ENCODE measurements at places on chromosomes 2 and 18. TPM values are rescaled to one million over a fixed set of nuclear protein-coding genes. Genes with fewer than 3 reads are reported as not detected.

GRCh38 chr2:205585449-205586383, 96.6 kb upstream of the NRP2 start:
- H3K36me3 ChIP-seq: no peaks in the 10 kb centered on the region
- DNase-seq: no peak
- H3K4me1 ChIP-seq: no peaks in the 10 kb centered on the region
- no peak overlapping the region for H3K4me3 ChIP-seq
- no peak overlapping the region for H3K27ac ChIP-seq
- H3K27me3 ChIP-seq: no peaks in the 10 kb centered on the region

DNA sequence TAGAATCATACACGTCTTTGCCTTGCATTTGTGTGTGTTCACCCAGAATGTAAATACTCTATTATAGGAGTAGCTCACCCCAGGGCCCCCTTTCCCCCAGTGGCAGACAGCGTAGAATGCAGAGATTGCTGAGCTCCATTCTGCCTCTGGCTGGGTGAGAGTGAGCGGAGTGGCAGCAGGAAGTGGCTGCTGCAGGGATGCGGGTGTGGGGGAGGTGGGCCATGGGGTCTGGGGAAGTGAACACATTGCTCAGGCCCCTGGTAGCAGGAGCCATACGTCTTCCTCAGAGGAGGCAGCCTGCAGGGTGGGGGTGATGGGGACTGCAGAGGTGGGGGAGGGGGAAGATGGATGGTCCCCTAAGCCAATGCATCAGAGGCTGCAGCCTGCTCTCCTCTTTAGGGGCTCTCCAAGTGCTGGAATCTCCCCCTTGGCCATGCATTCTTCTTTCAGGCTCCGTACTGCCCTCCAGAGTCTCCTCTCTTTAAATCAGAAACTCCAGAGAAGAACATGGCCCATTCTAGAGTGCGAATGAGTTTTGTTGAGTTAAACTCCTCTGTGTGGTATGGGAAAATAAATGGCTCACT, 72.2 kb downstream of the CELF4 start:
- H3K4me3 ChIP-seq: no peak overlapping the region
- H3K27me3 ChIP-seq: peaks cover 23% of the 10 kb centered on the region
- no peak for DNase-seq
- no peaks in the 10 kb centered on the region for H3K4me1 ChIP-seq

- H3K4me3 ChIP-seq: no peak overlapping the region
- no peaks in the 10 kb centered on the region for H3K36me3 ChIP-seq
- no peaks in the 10 kb centered on the region for H3K27me3 ChIP-seq
- H3K27ac ChIP-seq: no peak overlapping the region
Observed at GRCh38 chr2:84629550-84629949, 113.3 kb downstream of the DNAH6 start.

DNA sequence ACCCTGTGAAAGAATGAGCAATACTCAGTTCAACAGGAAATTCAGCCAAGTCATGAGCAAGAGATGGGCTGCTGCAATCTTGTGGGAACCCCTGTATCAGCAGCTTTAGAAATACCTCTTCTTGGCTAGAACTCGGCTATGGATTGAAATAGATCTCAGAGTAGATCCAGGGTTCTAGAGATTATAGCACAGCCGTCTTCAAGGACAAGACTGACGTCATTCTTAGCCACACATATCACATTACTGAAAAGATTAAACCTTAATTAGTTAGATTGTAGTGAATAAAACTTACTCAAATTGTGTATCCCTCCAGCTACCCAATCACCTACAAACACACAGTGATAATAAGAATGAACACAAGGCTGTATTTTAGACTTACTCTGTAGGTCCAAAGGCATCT, 776.4 kb downstream of the EPHA4 start:
- no peaks in the 10 kb centered on the region for H3K36me3 ChIP-seq
- no peak overlapping the region for H3K4me3 ChIP-seq
- H3K27me3 ChIP-seq: no peaks in the 10 kb centered on the region
- no peak for DNase-seq
- H3K27ac ChIP-seq: no peak overlapping the region

DNA sequence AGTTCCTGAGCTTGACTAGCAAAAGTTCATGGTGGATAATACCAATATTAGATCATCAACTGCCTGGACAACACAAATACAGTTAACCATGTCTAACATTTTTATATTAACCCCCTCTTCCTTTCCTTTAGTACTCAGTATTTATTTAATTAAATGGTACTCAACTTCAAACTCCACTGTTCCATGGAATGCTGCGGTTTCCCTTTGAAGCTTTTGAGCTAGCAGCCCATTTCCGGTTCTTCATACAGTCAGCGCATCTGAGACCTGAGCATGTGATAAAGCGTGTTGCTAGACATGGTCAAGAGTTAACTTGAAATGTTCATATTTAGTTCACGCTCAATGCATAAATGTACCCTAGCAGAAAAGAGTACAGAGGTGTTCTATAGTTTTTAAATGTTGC, 278.4 kb downstream of the ALPK2 start:
- H3K4me1 ChIP-seq: no peaks in the 10 kb centered on the region
- H3K27ac ChIP-seq: no peak overlapping the region
- H3K36me3 ChIP-seq: no peaks in the 10 kb centered on the region
- DNase-seq: no peak
- H3K27me3 ChIP-seq: no peaks in the 10 kb centered on the region

DNA sequence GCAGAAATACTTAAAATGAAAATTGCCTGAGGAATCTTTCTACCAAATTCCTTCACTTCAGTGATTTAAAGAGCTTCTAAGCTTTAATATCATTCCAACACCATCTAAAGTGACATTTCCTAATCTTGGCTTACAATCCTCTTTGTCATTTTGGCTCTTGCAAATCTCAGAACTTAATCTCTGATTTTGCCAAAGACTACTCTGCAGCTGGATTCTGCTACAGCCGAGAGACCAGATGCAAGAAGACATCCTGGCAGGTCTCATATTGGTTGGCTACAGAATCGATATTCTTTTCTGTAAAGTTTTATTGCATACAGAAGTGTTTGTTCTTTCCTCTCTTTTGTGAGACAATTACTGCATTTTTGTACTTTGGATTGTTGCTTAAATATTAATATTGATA, 716.5 kb upstream of the LRATD1 start:
- no peak for DNase-seq
- H3K27ac ChIP-seq: no peak overlapping the region
- no peaks in the 10 kb centered on the region for H3K27me3 ChIP-seq
- H3K4me1 ChIP-seq: no peaks in the 10 kb centered on the region

- no peak overlapping the region for H3K4me3 ChIP-seq
- H3K36me3 ChIP-seq: no peaks in the 10 kb centered on the region
- H3K27me3 ChIP-seq: no peaks in the 10 kb centered on the region
- H3K4me1 ChIP-seq: no peaks in the 10 kb centered on the region
- H3K27ac ChIP-seq: no peak overlapping the region
- DNase-seq: no peak
Observed at GRCh38 chr2:165086337-165086736, 117.5 kb downstream of the SCN3A start.

DNA sequence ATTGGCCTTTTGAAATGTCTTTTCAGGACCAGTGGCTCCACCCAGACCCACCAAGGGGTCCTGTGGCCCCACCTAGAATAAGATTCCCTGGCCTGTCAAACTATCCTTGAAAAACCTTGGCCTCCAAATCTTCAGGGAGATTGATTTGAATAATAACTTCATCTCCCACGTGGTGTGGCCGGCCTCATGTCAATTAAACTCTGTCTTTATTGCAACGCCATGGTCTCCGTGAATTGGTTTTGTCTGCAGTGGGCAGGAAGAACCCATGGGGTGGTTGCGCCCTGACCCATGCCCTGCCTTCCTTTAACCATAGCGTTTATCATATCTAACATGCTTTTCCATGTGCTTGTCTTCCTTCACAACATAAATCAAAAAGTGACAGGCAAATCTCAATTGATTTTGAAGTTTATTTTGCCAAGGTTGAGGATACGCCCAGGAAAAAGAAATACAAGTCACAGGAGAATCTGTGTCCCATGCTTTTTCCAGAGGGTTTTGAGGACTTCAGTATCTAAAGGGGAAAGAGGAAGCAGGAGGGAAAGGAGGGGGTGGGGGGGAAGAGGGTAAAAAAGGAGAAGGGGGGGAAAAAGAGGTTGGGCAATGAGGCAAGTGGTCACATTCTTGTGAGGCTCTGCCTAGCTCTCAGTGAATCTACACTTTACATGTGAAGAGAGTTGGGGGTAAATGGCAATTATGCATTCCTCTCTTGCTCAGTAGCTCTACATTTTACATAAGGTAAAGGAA, 66.5 kb upstream of the CABLES1 start:
- no peak overlapping the region for H3K4me3 ChIP-seq
- no peak overlapping the region for H3K27ac ChIP-seq
- no peaks in the 10 kb centered on the region for H3K4me1 ChIP-seq
- no peaks in the 10 kb centered on the region for H3K27me3 ChIP-seq
- DNase-seq: no peak

Gene POTEF
- not detected for total RNA-seq

Gene DLX2
- total RNA-seq: not detected
